ENCODE measurements at places on chromosomes 13 and 19. TPM values are rescaled to one million over a fixed set of nuclear protein-coding genes. Genes with fewer than 3 reads are reported as not detected.

- H3K4me3 ChIP-seq, result no peak overlapping the region
- DNase-seq, result no peak
- no peaks in the 10 kb centered on the region for H3K36me3 ChIP-seq
- no peak overlapping the region for H3K27ac ChIP-seq
Measured at GRCh38 chr19:29596885-29597525, 9.1 kb upstream of the POP4 start.

DNA sequence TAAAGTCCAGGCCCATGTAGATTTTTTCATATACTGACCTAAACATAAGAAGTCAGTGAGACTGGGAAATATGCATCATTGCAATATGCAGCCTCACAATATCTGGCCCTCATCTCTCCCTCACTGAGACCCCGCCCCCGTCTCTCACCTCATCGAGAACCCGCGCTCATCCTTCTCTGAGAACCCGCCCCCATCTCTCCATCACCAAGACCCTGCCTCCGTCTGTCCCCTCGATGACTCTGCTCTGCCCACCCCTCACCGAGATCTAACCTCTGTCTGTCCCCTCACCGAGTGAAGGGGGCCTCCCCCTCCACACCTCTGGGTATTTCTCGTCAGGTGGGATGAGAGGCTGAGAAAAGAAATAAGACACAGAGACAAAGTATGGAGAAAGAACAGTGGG is 20.5 kb upstream of the ZNF846 start:
- no peaks in the 10 kb centered on the region for H3K27me3 ChIP-seq
- peak; percentile 41 for DNase-seq
- H3K4me3 ChIP-seq, result no peak overlapping the region
- peak overlapping the region; percentile 93 for H3K27ac ChIP-seq
- peaks cover 51% of the 10 kb centered on the region for H3K4me1 ChIP-seq

DNA sequence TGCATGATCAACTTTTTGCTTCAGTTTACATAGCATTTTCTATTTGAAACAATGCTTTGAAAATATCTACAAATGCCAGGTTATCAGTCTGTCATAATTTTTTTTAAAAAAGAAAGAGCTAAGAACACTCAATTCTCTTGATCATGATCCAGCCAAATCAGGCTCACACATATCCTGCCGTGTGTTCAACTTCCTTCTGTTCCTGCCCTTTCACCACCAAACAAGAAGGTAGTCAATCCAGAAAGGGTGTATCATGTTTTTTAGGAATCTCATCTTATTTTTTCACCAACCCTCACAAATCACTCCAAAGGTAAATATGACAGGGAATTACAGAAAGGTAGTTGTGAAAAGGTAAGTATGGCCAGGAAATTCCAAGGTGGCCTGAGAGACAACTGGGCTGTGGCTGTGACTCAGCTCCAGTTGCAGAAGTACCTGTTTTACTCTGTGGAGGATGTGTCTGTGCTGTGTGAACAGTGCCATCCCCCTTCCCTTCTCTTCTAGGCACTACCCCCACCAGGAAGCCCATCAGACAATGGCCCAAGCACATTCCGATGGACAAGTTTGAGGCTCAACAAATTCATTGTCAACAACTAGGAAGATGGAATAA is 138.8 kb upstream of the GJB6 start:
- H3K27ac ChIP-seq, result no peak overlapping the region
- no peak overlapping the region for H3K4me3 ChIP-seq
- H3K36me3 ChIP-seq, result no peaks in the 10 kb centered on the region
- no peak for DNase-seq
- H3K27me3 ChIP-seq, result no peaks in the 10 kb centered on the region

DNA sequence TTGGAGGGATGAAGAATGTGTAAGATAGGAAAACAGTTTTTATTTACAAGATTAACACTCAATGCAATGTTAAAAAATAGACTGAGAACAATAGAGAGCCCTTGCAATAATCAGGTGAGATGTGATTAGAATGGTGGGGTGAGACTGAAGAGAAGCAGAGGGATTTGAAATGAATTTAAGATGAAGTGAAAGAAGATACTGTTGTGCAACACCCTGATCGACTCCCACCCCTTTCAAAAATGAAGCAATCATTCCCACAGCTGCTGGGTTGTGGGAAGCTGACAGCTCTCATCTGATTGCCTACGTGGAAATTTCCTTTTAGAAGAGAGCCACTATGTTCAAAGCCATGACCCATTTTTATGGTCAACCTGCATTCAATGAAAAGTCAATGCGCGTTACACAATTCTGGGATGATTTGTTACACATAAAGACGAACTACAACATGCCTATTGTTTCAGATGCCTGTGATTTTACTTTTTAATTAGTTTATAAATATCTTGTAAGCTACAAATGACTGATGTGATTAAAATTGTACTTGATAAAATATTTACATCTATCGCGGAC is 1374.8 kb downstream of the PCDH9 start:
- H3K4me1 ChIP-seq, result 0 out of 2 replicates have a peak, but pooled peaks cover 6% of the 10 kb centered on the region
- no peaks in the 10 kb centered on the region for H3K36me3 ChIP-seq
- no peak overlapping the region for H3K4me3 ChIP-seq
- H3K27ac ChIP-seq, result no peak overlapping the region
- DNase-seq, result no peak

GRCh38 chr13:110268576-110269185 is 38.3 kb downstream of the COL4A1 start:
- H3K4me1 ChIP-seq, result peaks cover 43% of the 10 kb centered on the region
- no peaks in the 10 kb centered on the region for H3K36me3 ChIP-seq
- H3K27ac ChIP-seq, result no peak overlapping the region
- H3K4me3 ChIP-seq, result no peak overlapping the region
- no peak for DNase-seq

GRCh38 chr19:48685583-48685982 is 10.2 kb upstream of the FUT2 start:
- no peaks in the 10 kb centered on the region for H3K27me3 ChIP-seq
- H3K4me1 ChIP-seq, result no peaks in the 10 kb centered on the region
- no peak overlapping the region for H3K4me3 ChIP-seq
- H3K36me3 ChIP-seq, result no peaks in the 10 kb centered on the region
- H3K27ac ChIP-seq, result no peak overlapping the region
- DNase-seq, result no peak

DNA sequence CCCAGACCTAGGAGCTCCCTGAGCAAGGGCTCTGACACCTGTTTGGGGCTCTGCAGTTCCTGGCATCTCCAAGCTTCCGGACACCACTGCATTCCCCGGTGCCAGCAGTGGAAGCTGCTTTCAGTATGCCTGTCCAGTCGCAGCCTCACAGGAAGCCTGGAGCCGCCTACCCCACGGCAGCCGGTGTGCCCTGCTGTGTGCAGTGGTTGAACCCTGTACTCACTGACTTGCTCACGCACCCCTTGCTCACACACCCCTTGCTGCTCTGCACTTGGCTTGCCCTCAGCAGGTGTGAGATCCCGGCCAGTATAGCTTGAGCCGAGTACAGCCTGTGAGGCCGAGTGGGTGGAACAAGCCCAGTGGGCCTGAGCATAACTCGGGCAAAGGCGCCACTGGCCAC is 70.3 kb downstream of the PIBF1 start:
- H3K27ac ChIP-seq, result no peak overlapping the region
- H3K4me3 ChIP-seq, result no peak overlapping the region
- DNase-seq, result no peak
- 0 out of 2 replicates have a peak, but pooled peaks cover 6% of the 10 kb centered on the region for H3K4me1 ChIP-seq
- peaks cover 7% of the 10 kb centered on the region for H3K36me3 ChIP-seq

DNA sequence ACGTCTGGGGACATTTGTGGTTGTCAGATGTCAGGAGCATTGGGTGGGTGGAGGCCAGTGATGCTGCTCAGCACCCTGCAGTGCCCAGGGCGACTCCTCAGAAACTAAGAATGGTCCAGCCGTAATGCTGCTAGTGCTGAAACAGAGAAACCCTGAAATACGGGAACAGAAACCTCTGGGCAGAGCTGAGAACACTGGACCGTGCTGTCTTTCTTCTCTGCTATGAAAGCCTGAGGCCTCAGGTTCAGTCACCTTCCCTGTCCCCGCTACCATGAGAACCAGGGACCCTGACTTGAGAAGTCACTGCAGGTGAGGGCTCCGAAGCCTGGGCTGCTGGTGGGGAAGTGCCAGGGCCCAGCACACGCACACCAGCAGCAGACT is 13.4 kb downstream of the CAPS start:
- no peak for DNase-seq
- peaks cover 42% of the 10 kb centered on the region for H3K36me3 ChIP-seq
- H3K4me3 ChIP-seq, result no peak overlapping the region
- H3K27ac ChIP-seq, result no peak overlapping the region
- no peaks in the 10 kb centered on the region for H3K27me3 ChIP-seq
- no peaks in the 10 kb centered on the region for H3K4me1 ChIP-seq

GRCh38 chr13:111174377-111175114 is 59.4 kb downstream of the ARHGEF7 start:
- H3K36me3 ChIP-seq, result peaks cover 10% of the 10 kb centered on the region
- H3K4me3 ChIP-seq, result no peak overlapping the region
- peaks cover 28% of the 10 kb centered on the region for H3K4me1 ChIP-seq
- no peaks in the 10 kb centered on the region for H3K27me3 ChIP-seq
- no peak for DNase-seq

DNA sequence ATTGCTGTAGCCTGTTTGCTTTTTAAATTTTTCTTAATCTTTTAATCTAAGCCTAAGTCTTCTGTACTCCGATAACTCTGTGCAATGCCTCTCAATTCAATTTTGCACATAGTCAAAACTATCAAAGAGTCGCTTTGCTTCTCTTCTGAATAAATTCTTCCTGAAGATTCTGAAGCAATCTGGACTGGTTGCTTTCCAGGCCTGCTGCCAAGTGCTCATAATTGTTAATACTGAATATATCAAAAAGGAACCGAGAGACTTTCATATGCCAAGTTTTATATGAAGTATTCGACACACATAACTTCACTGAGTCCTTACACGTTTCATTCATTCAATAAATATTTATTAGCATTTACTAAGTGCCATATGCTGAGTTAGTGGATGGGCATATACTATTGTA is 91.3 kb downstream of the EDNRB start:
- H3K36me3 ChIP-seq, result no peaks in the 10 kb centered on the region
- peaks cover 22% of the 10 kb centered on the region for H3K4me1 ChIP-seq
- no peak overlapping the region for H3K4me3 ChIP-seq

- no peak overlapping the region for H3K4me3 ChIP-seq
- H3K27me3 ChIP-seq, result no peaks in the 10 kb centered on the region
- no peak overlapping the region for H3K27ac ChIP-seq
Measured at GRCh38 chr19:34225659-34226015, 28.7 kb upstream of the GARRE1 start.

GRCh38 chr13:33518452-33518851 is 232.9 kb upstream of the STARD13 start:
- H3K27me3 ChIP-seq, result no peaks in the 10 kb centered on the region
- DNase-seq, result no peak
- H3K4me1 ChIP-seq, result peaks cover 53% of the 10 kb centered on the region
- no peaks in the 10 kb centered on the region for H3K36me3 ChIP-seq
- no peak overlapping the region for H3K4me3 ChIP-seq

GRCh38 chr19:54011507-54012211 is 20.2 kb downstream of the CACNG6 start:
- peaks cover 27% of the 10 kb centered on the region for H3K4me1 ChIP-seq
- DNase-seq, result peak; percentile 68
- peaks cover 15% of the 10 kb centered on the region for H3K27me3 ChIP-seq
- H3K27ac ChIP-seq, result peak overlapping the region; percentile 66
- peak overlapping the region; percentile 50 for H3K4me3 ChIP-seq
- no peaks in the 10 kb centered on the region for H3K36me3 ChIP-seq

GRCh38 chr13:109707044-109707741 is 79.2 kb downstream of the IRS2 start:
- no peak for DNase-seq
- H3K27me3 ChIP-seq, result no peaks in the 10 kb centered on the region
- H3K4me1 ChIP-seq, result peaks cover 11% of the 10 kb centered on the region
- no peak overlapping the region for H3K4me3 ChIP-seq
- peaks cover 11% of the 10 kb centered on the region for H3K36me3 ChIP-seq
- H3K27ac ChIP-seq, result no peak overlapping the region

Gene ZNF221
- total RNA-seq, result 7.0 TPM

Gene PCP2
- 0.85 TPM for total RNA-seq

Gene MBD3L2B
- not detected for total RNA-seq

Gene HCST
- 1.9 TPM for total RNA-seq

Gene EHD2
- 15.5 TPM for total RNA-seq

Measured in WTC11 (cell line).